ENCODE measurements at places on chromosomes 12 and 14.
A peak's percentile ranks its signal among the peaks of the same experiment; 100 is the strongest.

DNA sequence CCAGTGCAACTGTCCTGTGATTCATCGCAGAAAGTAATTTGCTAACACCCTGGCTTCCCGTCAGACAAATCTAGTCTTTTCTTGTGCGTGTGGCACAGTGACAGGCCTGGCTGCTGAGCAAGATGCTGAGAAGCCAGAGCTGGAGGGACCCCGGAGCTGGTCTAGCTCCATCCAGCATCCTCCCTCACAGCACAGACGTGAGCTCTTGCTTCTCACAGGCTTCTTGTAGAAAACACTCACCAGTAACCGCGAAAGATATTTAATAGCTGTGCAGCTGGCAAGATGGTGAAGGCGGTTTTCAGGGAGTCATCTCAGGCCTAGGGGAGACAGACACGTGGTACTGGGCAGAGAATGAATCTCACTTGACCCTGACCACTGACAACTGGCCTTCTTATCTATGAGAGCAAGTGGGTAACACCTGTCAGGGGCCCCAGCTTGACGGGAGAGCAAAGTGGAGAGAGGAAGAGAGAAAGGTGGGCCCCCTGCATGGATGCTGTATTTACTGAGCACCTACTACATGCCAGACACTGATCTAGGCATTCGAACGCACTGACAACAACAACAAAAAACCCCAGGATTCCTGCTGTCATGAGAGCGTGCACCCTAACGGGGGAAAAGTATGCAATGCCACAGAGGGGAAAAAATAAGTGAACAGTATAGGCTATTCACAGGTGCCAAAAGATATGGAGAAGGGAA is 63.3 kb downstream of the CCDC88C start:
- peak; percentile 88 for DNase-seq

DNA sequence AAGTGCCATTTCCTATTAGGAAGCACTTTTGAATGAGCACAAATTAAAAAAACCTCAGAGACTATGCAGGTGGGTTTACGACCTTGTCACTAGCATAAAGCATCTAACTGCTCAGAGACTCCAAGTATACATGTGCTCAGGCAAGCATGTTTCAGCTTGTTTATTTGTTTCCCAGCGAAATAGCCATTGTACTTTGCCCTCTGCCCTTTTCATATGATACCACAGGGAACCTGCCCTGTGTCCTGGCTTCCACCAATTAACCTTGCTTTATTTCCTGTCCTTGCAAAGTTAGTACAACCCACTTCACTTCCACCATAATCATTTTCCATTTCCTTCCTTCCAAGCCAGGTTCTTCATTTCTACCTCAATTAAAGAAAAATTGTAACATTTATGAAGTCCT is 194.9 kb downstream of the DUSP6 start:
- DNase-seq: no peak

- peak; percentile 32 for DNase-seq
Measured at GRCh38 chr14:91140672-91141071, 26.8 kb downstream of the DGLUCY start.

DNA sequence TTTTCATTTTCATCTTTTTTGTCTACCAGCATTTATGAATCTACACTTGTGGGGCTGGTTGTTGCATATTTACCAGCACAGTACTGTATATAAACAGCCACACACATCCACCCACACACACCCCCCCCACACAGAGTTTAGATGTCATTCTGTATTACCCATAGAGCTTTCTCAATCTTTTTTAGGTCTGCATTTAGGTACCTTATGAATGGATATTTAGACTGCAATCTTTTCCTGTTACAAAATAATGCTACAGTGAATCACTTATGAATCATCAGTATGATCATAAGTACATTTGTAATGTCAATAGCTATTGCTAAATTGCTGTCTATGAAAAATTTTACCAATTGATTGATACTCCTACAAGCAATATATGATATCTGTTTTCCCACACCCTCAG is 67.3 kb upstream of the STK38L start:
- peak; percentile 74 for DNase-seq

DNA sequence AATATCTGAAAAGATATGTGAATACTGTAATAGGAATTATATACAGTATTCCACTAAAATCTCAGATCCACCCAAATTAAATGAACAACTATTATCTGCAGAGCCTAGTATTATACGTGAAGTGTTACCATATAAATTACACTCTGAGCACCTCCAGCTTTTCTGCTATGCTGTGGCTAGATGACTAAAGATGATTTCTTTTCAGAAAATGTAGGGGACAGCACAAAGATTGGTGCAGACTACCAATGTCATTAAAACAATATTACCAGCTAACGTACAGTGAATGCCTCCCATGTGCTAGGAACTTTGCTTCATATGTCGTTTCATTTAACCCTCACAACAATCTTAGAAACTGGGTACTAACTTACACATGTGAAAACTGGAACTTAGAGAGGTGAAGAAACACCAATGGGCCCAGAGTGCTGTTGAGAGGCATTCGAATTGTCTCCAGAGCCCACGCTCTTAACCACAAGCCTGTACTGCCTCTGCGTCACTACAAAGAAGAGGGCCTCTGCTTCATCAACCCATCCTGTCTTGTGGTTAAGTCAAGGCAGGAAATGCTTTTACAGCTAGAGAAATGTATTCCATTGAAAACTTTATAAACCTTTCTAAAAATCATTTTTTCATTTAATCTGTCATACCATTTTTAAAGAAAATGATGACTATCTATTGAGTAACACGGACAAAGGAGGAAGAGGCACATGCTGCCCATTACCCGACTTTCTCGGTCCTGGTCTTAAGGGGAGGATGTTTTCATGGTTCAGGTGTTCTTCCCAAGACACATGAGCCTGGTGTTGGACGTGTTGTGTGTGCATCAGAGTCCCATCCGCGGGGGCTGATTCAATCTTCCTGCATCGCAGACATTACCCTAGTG is 1.3 kb downstream of the GPR65 start:
- DNase-seq: no peak

DNA sequence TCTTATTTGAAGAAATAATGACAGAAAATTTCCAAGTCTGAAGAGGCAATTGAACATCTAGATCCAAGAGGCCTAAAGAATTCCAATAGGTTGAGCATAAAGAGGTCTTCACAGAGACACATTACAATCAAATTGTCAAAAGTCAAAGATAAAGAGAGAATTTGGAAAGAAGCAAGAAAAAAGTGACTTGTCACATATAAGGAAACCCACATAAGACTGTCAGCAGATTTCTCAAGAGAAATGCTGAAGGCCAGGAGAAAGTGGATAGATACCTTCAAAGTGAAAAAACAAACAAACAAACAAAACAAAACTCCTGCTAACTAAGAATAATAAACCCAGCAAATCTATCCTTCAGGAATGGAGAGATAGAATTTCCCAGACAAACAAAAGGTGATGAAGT is 118.1 kb upstream of the LGR5 start:
- DNase-seq: no peak

DNA sequence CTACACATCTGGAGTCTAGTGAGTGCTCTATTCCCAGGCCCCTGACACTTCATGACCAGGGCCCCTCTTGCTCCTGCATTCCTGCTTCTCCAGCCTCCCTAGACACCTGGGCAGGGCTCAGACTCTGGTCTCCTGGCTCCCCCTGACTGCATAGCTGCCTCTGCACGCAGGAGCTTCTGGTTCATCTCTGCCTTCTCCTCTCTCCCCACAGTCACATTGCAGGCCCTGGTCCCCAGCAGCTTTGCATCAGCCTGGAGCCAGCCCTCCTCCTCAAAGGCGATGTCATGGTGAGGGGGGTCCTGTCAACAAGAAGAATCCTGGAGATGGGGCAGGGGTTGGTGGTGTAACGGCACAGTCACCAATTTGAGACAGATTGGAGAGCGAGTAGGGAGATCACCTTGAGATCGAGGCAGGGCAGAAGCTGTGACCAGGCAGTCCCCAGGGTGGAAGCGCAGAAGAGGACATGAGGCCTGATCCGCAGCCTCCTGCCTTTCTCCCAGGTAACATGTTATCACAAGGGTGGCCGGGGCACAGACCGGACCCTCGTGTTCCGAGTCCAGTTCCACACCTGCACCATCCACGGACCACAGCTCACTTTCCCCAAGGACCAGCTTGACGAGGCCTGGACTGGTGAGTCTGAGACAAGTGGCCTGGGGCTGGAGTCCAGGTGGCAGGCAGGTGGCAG is 8.1 kb downstream of the TNS2 start:
- no peak for DNase-seq

DNA sequence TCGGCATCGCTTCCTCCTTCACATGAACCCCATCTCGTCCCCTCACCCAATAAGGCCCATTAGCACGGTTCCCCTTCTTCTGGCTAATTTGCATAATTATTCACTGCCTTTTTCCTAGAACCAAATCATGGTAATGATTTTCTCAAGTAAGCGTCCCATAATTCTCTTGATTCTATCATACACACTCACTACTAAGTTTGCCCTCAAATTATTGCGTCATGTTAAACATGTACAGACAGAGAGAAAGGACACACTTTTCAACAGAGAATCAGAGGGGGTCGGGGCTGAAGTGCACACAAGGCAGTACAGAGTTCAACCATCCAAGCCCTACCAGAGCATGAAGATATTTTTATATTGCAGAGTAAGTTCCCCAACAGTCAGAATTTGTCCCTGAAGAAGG is 256.6 kb downstream of the FOXN3 start:
- no peak for DNase-seq
